ENCODE measurements at places on chromosomes 6 and 20.

GRCh38 chr20:58906111-58906510, 53.6 kb downstream of the GNAS start:
- no peak for DNase-seq

- no peak for DNase-seq
These were observed 59.9 kb upstream of the SOX4 start for GRCh38 chr6:21533678-21534077.

- peak; percentile 8 for DNase-seq
These were observed 130.6 kb upstream of the C6orf118 start for GRCh38 chr6:165439928-165440554.

GRCh38 chr20:33373735-33374605, 27.3 kb downstream of the CDK5RAP1 start:
- no peak for DNase-seq

- no peak for DNase-seq
These were observed 348.7 kb downstream of the COL12A1 start for GRCh38 chr6:74857157-74857556.

DNA sequence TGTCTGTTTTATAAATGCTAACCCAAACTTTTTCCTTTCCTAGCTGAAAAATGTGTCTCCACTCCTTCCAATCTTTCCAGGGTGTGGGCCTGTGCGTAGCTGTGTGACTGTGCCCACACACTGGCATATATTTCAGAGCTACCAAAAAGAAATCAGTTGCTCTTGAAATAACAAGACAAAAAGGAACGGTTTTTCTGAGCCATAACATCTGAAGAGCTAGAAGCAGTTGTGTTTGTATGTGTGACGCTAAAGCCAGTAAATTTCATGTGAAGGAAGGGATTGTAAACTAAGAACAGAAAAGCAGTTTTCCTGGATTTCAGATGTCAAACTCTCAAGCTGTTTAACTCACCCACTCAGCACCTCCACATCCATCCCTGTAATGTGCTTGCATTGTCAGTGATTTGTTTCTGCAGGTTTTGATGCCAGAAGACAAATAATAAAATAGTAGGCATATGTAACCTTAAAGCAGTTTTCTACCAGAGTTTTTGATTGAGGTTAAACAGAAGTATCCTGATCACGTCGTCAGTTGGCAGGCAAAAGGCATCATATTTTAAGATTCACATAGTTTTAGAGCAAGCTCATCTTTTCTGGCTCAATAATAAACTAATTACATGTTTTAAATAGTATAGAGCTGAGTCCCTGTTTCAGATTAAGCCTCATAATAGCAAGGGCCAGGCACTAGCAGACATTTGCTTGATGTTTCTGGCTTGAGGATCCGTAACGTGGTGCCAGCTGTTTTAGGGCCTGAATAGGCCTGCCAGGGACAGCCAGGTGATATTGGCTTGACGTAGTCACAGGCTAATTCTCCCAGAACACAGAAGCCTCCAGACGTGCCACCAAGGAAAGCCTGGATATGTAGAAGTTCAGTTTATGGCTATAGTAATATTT, 90.9 kb downstream of the FOXO3 start:
- DNase-seq = no peak

DNA sequence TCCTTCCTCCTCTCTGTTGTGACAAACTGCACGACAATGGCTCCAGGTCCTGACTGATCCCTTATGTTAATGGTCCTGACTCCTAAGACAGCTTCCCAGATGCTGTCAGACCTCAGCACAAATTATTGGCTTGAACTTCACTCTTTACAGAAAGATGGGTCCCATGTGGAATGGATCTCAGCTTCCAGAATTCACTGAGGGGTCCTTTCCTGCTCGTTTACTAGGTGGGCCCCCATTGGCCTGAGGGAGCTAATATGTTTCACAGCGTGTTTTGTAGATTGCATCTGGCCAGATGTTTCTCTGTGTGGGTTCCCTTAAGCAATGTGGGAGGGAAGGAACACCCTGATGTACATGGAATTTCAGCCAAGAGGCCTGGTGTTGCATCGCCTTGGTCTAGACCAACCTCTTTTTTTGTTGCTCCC, 826.6 kb downstream of the MAFB start:
- DNase-seq = no peak

DNA sequence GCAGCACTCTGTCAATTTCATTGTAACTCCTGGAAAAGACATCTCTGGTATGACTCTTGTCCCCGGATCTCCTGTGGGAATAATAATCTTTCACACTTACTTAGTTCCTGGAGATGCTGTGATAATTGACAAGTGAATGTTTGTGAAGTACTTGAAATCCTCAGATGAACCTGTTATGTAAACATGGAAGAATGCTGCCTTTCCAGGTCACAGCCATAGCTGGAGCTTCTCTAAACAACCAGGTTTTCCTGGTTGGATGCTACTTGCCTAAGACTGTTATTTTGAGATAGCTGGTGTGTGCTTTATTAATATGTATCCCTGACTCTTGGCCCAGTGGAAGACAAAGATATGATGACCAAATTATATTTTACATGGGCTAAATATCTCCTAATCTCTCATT, 228.6 kb downstream of the KCNQ5 start:
- no peak for DNase-seq

DNA sequence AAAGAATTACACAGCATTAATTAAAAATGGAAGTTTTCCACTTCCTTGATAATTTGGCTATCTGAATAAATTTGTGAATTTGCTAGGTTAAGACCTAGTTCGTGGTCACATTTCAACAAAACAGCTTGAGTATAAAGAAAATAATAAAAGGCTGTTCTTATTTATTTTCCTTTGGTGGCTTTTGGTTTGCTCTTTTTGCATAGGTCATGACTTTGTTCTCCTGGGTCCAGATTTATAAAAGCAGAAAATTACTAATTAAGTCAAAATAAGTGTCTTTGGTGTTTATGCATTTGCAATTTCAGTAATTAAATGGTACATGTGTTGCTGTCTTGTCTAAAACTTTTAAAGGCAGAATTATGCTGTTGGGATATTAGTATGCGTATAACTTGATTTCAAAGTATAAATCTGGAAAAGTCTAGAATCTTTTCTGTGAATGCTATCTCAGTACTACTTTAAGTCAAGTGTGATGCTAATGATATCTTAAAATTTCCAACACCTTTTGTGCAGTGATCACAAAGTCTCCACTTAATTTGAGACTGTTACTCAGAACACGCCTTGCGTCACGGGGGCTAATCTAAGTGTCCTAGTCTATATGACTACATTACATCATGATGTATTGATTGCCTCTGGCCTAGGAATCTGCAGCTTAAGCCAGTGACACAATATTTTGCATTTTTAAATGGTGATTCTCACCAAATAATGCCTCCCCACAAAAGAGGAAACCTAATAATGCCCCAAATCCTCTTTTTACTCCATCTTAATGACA, 41.0 kb downstream of the GNAS start:
- no peak for DNase-seq

- DNase-seq = no peak
These were observed 5.3 kb downstream of the PXDC1 start for GRCh38 chr6:3746119-3746691.

- DNase-seq = peak; percentile 39
These were observed 28.7 kb downstream of the SAYSD1 start for GRCh38 chr6:39086294-39086693.
